Osteocyte (in vitro differentiated cells): ENCODE measurements at places on chromosomes 4 and X. TPM values are rescaled to one million over a fixed set of nuclear protein-coding genes. Genes with fewer than 3 reads are reported as not detected.

DNA sequence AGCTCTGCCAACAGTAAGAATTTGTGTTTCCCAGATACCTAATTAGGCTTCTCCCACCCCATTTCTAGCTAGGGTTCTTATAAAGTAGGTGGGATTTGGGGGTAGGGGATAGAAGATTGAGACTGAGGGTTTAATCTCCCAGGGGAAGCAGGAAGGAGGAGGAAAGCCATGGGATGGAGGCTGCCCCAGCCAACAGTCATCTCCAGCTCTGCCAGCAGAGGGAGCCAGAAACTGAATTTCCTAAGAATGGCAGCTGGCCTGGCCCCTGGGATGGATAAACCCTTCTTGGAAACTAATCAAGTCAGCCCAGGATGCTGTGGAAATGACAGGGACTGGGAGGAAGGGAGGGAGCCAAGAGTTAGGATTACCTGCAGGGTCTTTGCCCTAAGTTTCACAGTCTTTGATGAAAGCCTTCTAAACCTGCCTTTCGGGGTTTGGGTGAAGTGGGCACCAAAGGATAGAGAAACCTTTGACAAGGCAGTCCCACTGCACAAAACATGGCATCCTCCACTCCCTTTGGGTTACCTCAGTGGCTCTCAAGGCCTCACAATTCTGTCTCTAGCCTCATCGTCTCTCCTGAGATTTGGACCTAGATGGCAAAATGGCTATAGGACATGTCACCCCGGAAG lies 6.7 kb upstream of the ERCC6L start:
- DNase-seq, result peak; percentile 86

GRCh38 chr4:142081025-142081424 lies 444.6 kb downstream of the IL15 start:
- no peak for DNase-seq

DNA sequence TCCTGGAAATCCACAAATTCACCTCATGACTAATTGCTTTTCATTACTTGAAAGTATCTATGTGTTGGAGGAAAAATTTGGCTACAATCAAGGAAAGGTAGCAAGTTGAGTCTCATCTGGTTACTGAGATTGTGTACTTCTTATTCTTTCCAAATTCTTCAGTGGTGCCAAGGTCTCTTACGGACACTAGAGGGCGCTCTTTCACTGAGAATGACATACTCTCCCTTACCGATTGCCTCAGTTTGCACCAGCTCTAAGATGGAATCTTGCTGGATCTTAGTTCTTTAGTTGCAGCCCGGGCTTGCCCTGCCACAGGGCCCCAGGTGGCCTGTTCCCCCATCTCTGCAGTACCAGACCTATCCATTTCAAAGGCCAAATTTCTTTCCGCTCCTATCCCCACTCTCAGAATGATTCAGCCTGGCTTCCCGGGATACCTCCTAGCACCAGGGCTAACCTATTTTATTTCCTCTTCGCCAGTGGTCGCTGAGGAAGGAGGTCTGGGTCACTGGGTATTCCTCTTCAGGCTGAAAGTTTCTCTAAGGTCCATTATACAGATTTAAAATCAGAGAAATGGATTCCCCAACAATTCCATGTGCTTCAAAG lies 24.6 kb upstream of the GPR50 start:
- DNase-seq, result no peak

- no peak for DNase-seq
Observed at GRCh38 chr4:25879991-25880651, 17.3 kb upstream of the SEL1L3 start.

TENM3 gene
- total RNA-seq, result 78.3 and 85.2 TPM in 2 replicates

C4orf51 gene
- total RNA-seq, result not detected in 2 replicates

CRMP1 gene
- total RNA-seq, result 24.5 and 24.7 TPM in 2 replicates

DUSP9 gene
- 0.91 and 1.3 TPM in 2 replicates for total RNA-seq

- no peak for DNase-seq
Observed at GRCh38 chr4:52265781-52266525, 214.8 kb downstream of the SPATA18 start.

ZCCHC12 gene
- 0.16 TPM in 1 of 2 replicates, not detected in the other for total RNA-seq

CLTRN gene
- total RNA-seq, result not detected in 2 replicates

DNA sequence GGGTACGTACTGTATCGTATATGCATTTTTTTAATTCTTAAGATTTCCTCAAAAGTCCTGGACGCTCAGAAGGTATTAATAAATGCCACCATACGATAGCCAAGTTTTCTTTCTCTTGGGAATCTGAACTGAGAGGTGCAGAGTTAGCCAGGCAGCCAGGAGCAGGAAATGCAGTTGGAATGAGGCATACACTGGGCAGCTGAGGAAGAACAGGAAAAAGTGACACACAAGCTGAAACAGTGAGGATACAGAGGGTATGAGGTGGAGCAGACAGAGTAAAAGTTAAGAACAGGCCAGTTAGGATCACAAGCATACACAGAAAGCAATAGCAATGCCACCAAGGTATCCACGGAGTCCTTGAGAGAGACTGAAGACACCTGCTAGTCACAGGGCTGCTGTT lies 13.4 kb downstream of the UFSP2 start:
- DNase-seq, result no peak

GRCh38 chr4:150008546-150008945 lies 69.7 kb upstream of the DCLK2 start:
- no peak for DNase-seq
